ENCODE measurements at places on chromosomes 3 and 15.

DNA sequence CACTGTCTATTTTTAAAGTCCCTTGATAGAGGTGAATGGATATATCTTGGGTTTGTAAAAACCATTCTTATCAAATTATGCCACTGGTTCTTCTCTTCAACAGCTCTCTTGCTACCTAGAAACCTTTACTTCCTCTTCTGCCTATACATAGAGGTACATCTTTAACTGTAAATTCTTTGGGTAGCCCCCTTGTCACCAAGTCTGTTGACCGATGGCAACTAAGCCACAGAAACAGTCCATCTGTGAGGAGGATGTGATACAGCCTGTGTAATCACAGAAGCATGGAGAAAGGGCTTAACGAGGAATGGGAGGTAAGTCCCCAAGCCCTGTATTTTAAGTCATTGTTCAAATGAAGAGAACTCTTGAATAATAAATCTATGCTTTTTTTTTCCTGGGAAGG is 246.5 kb upstream of the MDFIC2 start:
- no peak for DNase-seq

GRCh38 chr3:64903006-64903405 is 215.2 kb upstream of the ADAMTS9 start:
- DNase-seq, result no peak

GRCh38 chr3:38331257-38332022 is 15.1 kb upstream of the XYLB start:
- no peak for DNase-seq

DNA sequence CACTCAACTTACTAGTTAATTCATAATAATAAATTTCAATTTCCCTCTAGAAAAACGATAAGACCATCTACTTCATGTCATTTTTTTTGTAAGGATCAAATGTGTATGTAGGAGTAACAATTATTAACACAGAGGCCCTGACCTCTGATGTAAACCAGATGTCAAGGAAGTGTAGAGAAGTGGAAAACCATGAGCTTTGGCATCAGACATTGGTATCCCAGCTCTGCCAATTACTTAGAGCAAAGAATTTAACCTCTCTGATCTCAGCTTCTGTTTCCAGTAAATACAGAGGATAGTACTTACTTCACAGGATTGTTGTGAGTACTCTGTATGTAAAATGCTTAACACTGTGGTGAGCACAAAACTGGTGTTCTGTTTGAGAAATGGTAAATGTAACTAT is 17.5 kb downstream of the AQR start:
- DNase-seq, result no peak

DNA sequence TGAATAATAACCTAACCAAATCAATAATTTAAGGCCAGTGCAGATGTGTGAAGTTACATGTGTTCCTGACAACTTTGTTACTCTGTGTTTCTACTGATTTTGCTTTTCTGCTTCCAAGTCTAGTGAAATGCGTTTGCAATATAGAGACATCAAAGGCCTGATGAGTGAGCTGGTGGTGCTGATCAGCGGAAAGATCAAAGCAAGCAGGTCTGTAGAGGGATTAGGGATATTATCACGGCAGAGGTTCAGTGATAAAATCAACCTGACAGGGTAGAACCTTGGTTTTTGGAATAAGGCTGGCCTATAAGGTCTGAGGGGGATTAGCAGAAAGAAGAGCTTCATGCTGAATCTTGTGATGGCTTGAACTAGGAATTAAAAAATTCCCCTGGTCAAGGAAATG is 111.7 kb downstream of the EDEM1 start:
- DNase-seq, result no peak

- DNase-seq, result no peak
Observed at GRCh38 chr15:84819291-84819768, 2.2 kb downstream of the ALPK3 start.

GRCh38 chr15:85011160-85011571 is 29.5 kb downstream of the PDE8A start:
- no peak for DNase-seq

DNA sequence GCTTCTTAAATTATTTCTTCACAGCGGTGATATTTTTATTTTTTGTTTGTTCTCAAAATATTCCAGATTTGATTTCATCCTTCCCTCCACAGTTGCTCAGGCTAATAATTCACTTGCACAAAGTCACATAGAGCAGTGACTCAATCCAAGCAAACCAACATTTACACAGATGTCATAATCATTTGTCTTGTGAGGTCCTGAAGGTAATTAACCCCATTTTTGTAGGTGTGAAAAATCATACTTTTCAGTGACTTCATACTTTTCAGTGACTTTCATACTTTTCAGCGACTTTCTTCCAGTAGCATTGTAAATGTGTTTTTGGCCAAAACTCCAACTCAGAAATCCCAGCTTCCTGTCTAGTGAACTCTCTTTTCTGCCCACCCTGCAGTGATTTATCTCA is 32.1 kb downstream of the CD200 start:
- no peak for DNase-seq

DNA sequence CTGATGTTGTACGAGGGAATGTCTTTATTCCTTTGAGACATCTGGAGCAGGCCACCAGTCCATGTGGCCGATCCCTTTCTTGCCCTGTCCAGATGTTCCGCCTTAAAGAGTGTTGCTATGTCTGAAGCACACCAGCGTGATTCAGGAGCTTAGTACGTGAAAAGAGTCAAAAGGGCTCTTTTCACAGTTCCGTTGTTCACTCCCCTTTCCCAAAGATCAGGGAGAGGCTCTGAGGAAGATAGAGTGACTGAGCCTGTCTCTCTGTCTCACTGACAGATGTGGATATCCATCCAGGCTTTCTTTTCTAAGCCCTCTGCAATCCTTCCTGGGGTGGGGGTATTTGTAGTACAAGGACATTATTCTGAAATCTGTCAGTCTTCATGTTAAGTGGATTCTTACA is 262.5 kb upstream of the LRTM1 start:
- DNase-seq, result no peak

- DNase-seq, result no peak
Observed at GRCh38 chr3:53835257-53835656, 11.0 kb downstream of the CHDH start.

- no peak for DNase-seq
Observed at GRCh38 chr3:24237971-24238706, 256.5 kb downstream of the THRB start.

DNA sequence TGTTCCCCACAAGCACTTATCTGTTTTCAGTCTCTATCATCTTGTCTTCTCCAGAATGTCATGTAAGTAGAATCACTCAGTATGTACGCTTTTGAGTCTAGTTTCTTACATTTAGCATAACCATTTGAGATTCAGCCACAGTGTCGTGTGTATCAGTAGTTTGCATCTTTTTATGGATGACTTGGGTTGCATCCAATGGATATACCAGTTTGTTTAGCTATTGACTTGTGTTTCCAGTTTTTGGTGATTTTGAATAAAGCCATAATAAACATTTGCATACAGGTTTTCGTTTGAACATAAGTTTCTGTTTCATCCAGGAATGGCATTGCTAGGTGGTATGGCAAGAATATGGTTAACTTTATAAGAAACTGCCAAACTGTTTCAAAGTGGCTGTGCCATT is 12.1 kb downstream of the GRIP2 start:
- DNase-seq, result no peak

GRCh38 chr3:139559541-139559940 is 20.0 kb upstream of the RBP1 start:
- no peak for DNase-seq

- no peak for DNase-seq
Observed at GRCh38 chr15:29043736-29044502, 158.1 kb downstream of the APBA2 start.

DNA sequence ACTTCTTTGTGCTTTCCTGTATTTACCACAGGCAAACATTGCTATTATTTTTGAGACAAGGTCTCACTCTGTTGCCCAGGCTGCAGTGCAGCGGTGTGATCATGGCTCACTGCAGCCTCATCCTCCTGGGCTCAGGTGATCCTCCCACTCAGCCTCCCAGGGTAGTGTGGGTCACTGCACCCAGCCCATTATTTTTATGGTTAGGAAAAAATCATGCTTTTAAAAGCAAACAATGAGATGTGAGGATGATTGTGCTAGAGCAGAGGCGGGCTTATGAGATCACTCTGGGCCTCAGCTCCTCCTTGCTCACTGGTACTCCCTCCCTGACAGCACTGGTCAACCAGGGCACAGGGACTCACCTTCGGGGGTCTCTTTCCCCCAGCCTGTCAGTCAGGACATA is 2.2 kb downstream of the MAN2C1 start:
- no peak for DNase-seq
